CD14-positive monocyte (primary cell): ENCODE measurements at places on chromosomes 1 and 21. TPM values are rescaled to one million over a fixed set of nuclear protein-coding genes. Genes with fewer than 3 reads are reported as not detected.
A peak's percentile ranks its signal among the peaks of the same experiment; 100 is the strongest.

Gene FALEC
- not detected for polyA plus RNA-seq

Gene PTPN22
- 43.7 TPM for polyA plus RNA-seq

Gene BPNT1
- 5.8 TPM for polyA plus RNA-seq

Gene SAMD11
- polyA plus RNA-seq = not detected

DNA sequence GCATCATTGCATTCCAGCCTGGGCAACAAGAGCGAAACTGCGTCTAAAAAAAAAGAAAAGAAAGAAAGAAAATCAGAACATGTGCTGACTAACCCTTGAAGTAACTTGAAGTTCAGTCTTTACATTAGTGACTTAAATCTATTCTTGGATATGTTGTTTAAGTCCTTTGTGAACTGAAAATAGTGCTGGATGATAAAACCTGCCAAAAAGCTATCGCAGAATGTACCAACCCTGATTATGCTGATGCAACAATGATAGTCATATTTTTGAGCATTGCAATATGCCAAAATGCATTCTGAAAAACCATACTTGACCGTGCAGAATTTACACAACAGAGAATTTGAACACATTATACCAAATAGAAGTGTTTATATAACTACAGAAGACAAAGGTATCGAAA, 30.7 kb downstream of the SHISAL2A start:
- DNase-seq = no peak

- DNase-seq = no peak
Measured at GRCh38 chr1:203797948-203798655, 2.7 kb downstream of the ZBED6 start.

GRCh38 chr21:37000381-37000780, 6.1 kb upstream of the RIPPLY3 start:
- no peak for DNase-seq

DNA sequence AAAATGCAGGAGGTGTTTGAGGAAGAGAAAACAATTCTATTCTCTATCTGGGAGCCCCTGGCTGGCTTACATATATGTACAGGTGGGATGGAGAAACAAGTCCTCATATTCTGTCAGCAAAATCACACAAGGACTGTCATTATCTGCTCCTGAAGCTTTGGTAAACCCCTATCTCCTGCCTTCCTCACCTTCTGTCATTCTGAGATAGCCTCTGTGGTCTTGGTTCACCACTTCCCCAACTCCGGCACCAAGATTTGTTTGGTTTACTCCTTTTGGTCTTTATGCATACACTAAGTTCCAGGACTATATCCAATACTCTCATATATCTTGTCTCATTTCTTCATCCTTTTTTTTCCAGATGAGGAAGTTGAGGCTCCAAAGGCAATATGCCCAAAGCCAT, 551.1 kb downstream of the PLPP3 start:
- DNase-seq = no peak

GRCh38 chr1:86940599-86940998, 26.2 kb downstream of the HS2ST1 start:
- no peak for DNase-seq

DNA sequence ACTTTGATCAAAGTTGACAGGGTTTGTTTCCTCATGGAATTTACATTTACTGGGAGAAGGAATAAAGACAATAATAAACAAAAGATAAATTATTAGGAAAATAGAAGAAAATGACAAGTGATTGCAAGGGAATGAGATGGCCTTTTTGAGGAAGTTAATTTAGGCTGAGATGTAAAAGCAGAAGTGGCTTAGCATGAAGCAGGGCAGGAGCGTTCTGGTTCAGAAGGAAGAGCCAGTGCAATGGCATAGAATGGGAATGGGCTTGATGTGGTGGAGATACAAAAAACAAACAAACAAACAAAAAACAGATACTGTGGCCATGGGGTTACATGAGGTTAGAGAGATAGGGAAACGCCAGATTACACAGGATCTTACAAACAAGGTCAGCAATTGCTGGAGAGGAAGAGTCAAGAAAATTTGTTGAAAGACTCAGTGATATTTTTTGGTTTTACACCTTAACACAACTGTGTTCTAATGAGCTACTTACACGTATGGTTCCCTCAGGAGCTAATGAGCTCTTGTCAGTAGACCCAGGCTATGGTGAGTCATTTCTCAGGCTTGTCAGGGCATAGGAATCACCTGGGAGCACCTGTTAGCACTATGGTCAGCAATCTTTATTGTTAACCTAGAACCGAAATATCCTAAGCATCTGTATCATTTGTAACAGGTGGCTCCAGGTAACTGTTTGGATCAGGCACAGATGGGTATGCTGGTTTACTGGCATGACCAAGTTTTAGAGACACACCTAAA, 8.7 kb upstream of the CADM3 start:
- DNase-seq = peak; percentile 54

DNA sequence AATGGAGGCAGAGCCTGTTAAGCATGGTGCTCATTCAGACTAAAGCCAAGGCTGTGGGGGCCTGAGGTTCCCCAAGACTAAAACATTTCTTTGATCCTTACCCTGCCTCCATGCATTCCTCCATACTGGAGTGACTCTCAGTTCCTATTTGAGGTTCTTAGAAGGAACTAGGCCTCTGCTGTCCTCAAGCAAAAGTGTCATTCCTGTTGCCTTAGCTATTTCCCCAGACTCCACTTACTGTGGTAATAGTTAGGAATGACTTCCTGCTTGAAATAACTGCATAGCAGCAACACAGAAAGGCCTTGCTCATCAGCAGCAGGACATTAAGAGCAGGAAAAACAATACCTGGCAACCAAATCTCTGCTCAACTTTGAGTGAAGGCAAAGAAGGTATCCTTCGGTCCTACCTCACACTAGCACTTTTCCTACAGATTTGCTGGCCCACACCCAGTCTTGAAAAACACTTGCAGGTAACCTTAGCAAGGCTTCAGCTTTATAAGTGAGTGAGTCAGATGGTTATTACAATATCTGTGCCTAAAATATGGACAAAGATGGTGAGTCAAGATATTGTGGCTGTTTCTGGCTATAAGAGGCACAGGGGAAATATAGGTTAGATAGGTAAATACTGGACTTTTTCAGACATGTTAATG, 14.8 kb downstream of the LRRC41 start:
- DNase-seq = no peak

DNA sequence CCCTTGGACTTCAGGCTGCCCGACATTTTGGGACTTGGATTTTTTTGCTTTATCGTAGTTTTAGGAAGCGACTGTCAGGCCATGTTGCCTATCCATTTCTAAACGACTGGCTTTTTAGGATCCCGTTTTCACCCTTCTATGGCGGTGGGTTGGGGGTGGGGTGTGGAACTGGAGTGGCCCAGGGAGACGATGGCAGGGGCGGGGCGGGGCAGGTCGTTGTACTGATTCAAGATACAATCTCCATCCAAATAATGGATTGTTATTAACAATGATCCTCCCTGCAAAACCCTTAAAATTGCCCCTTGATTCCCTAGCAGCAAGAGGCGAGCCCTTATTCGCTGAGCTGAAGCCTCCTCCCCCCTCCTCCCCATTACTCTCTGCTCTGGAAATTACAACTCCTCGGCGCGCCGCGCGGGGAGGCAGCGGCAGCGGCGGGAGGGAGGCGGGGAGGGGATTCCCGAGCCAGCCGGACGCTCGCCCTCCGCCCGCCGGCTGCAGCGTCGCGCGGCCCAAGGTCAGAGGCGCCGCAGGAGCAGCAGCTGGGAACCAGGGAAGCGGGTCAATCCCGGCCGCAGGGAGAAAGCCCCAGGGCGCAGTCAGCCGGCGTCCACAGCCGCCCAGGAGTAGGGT, at the start of gene TRIM67:
TSS of gene TRIM67 (plus strand) at position 392 of the 630 bp plus-strand sequence. CDS start 912 bp downstream, outside the sequence.
- no peak for DNase-seq

DNA sequence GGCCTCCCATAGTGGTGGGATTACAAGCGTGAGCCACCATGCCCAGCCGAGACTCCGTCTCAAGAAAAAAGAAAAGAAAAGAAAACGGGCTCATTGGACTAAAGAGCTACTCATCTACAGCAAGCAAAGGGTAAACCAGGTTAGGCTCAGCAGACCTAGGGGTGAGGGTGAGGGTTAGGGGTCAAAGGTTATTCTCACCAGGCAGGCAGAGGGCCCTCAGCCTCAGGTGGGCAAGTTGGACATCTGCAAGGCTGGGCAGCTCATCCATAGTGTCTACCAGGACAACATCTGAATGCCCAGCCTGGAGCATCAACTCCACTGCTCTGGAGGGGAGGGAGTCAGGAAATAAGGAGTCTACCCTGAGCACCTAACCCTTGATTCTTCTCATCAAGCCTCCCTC, 3.5 kb downstream of the MTMR11 start:
- no peak for DNase-seq

DNA sequence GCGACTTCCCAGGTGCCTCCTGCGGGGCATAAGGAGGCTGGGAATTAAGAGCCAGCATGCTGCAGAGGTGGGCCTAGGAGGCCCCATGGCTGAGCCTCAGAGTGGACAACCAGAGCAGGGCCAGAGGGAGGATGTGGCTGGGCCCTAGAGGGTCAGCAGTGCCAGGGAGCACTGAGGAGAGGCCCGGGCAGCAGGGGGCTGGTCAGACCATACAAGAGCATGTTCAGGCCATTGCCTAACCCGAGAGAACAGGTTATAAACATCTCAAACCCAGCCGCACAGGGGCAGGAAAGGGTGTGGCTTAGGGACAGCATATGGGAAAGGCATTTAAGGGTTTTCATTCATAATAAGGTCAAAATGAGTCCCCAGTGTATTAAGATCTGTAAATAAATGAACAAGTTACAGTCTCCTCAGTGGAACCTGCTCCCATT, 51.1 kb downstream of the IER5 start:
- no peak for DNase-seq

DNA sequence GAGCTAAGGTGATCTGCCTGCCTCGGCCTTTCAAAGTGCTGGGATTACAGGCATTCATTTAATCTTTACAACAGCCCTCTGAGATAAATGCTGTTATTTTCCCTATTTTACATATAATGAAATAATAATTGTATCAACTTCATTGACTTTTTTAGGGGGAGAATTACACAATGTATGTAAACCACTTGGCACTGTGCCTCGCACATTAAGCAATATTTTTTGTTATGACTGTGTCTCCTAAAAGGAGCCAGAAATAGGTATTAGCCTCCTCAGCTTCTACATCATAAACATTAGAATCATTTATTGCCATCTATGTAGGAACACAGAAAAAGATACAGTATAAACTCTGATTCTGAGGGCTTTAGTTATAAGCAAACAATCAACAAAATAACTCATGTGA, 1.1 kb upstream of the DNAJC28 start:
- DNase-seq = peak; percentile 14

DNA sequence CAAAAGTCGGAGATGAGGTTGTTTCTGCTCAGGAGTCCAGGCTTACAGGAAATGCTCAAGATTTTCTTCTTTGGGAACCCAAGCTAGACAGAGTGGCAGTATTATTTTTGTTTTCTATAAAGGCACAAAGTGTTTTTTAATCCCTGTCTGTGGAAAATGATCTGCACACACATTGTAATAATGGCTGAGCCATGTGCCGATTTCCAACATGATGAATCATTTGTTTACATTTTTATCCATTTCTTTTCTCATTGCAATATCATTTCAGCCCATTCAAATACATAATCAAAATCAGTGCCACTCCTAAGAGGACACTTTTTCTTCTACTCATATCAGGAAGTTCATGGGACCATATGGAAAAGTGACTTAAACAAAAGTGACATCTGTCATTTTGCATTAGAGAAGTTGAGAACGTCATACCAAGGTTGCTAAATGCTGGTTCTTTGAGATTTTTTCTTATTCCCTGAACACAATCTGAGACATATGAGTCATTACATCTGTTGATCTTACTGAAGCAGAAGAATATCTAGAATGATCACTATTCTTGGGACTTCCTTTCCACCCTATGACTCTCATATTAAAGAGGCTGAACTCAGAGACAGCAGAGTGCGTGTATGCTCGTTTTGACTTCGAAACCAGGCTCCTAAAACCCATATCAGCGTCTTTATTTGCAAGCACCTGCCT, 44.9 kb downstream of the ACTA1 start:
- DNase-seq = no peak

DNA sequence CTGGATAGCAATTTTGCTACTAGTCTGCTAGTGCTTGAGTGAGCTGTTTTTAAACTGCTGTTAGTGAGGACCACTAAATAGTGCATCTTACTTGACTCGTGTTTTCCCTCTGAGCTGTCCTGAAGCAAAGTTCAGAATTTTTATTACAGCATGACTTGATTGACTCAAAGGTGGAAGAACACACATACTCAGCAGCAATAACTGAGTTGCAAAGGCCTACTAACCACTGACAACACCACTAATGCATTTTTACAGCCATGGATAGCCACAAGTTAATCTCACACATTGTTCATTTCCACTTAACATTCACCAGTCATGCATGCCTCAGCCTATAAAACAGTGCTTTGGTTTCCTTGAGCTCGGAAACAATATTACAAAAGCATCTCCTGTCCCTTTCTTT, 148.7 kb downstream of the RUNX1 start:
- DNase-seq = no peak

GRCh38 chr1:154835531-154836324, 34.4 kb downstream of the KCNN3 start:
- no peak for DNase-seq

- peak; percentile 41 for DNase-seq
Measured at GRCh38 chr21:26148840-26149354, 21.7 kb downstream of the APP start.

GRCh38 chr1:58065520-58065919, 481.0 kb downstream of the OMA1 start:
- no peak for DNase-seq

GRCh38 chr21:33025106-33025488, 638 bp upstream of the OLIG2 start:
- DNase-seq = no peak
